A549 treated with RU486 at 1 μM for 4 hours (cell line): ENCODE measurements at places on chromosomes 3 and 15. TPM values are rescaled to one million over a fixed set of nuclear protein-coding genes. Genes with fewer than 3 reads are reported as not detected.

THAP10 gene
- total RNA-seq: 4.8 to 6.9 TPM (median 5.3 TPM) in 5 replicates

POMGNT2 gene
- 6.4 to 8.7 TPM (median 7.8 TPM) in 5 replicates for total RNA-seq

CRYBG3 gene
- total RNA-seq: 5.9 to 9.7 TPM (median 6.7 TPM) in 5 replicates

IGSF11 gene
- 4.4 to 6.6 TPM (median 5.8 TPM) in 5 replicates for total RNA-seq

TRH gene
- total RNA-seq: not detected in 5 replicates

ADIPOQ gene
- not detected in 5 replicates for total RNA-seq

GUCA1C gene
- total RNA-seq: not detected in 5 replicates

OR5K4 gene
- not detected in 5 replicates for total RNA-seq

FGF7 gene
- not detected in 5 replicates for total RNA-seq

DNAH12 gene
- total RNA-seq: 0.02 to 0.13 TPM (median 0.04 TPM) in 3 of 5 replicates, not detected in the others

STRIT1 gene
- total RNA-seq: not detected in 5 replicates

ASB14 gene
- not detected in 5 replicates for total RNA-seq

ZNF662 gene
- not detected in 5 replicates for total RNA-seq

DOCK3 gene
- 0.27 to 0.39 TPM (median 0.34 TPM) in 5 replicates for total RNA-seq

ACAP2 gene
- total RNA-seq: 3.4 to 8.7 TPM (median 7.7 TPM) in 5 replicates

LRRC15 gene
- 0.15 to 0.22 TPM (median 0.22 TPM) in 5 replicates for total RNA-seq

CHRM5 gene
- total RNA-seq: not detected in 5 replicates

GOLGA6A gene
- 0.07 to 0.13 TPM (median 0.08 TPM) in 4 of 5 replicates, not detected in the other for total RNA-seq

HYAL2 gene
- total RNA-seq: 18.0 to 26.2 TPM (median 24.2 TPM) in 5 replicates

MUSTN1 gene
- total RNA-seq: not detected in 5 replicates

GOLGA6L10 gene
- 0.38 to 0.71 TPM (median 0.59 TPM) in 5 replicates for total RNA-seq

MBD4 gene
- total RNA-seq: 22.0 to 26.0 TPM (median 25.1 TPM) in 5 replicates

GOLGA6L7 gene
- not detected in 5 replicates for total RNA-seq

PCBP4 gene
- total RNA-seq: 9.7 to 14.6 TPM (median 12.6 TPM) in 5 replicates

SLC24A5 gene
- total RNA-seq: not detected in 5 replicates

ROPN1 gene
- not detected in 5 replicates for total RNA-seq

LTK gene
- 0.09 to 0.13 TPM in 2 of 5 replicates, not detected in the others for total RNA-seq

TMCO5A gene
- total RNA-seq: not detected in 5 replicates

STAC gene
- total RNA-seq: 1.8 to 2.9 TPM (median 2.5 TPM) in 5 replicates

ACTRT3 gene
- 2.5 to 3.2 TPM (median 2.8 TPM) in 5 replicates for total RNA-seq

ACTR8 gene
- total RNA-seq: 13.5 to 19.1 TPM (median 17.1 TPM) in 5 replicates

POPDC2 gene
- 0.11 to 1.3 TPM (median 0.24 TPM) in 5 replicates for total RNA-seq

TCAIM gene
- 5.6 to 8.8 TPM (median 7.8 TPM) in 5 replicates for total RNA-seq

SPPL2A gene
- 56.1 to 106 TPM (median 101 TPM) in 5 replicates for total RNA-seq

MESP2 gene
- 0.26 to 0.67 TPM (median 0.42 TPM) in 5 replicates for total RNA-seq
